ENCODE measurements at places on chromosomes 6 and 20. TPM values are rescaled to one million over a fixed set of nuclear protein-coding genes. Genes with fewer than 3 reads are reported as not detected.

Gene HLA-DQB1
- total RNA-seq, result not detected

Gene UNC93A
- not detected for total RNA-seq

Gene ESF1
- 14.0 TPM for total RNA-seq

Gene POPDC3
- 7.4 TPM for total RNA-seq

Gene C4B
- total RNA-seq, result 14.5 TPM

Gene VGLL2
- not detected for total RNA-seq

Gene DDX43
- total RNA-seq, result 0.25 TPM

Gene BIRC7
- not detected for total RNA-seq

Gene GABRR2
- total RNA-seq, result 0.25 TPM

Gene UBD
- total RNA-seq, result 0.25 TPM

Gene ADAT2
- 3.4 TPM for total RNA-seq

Gene RIPOR2
- total RNA-seq, result 21.4 TPM

Gene UNC5CL
- 0.25 TPM for total RNA-seq

Gene TULP1
- total RNA-seq, result under 0.01 TPM

Gene BEND6
- 14.5 TPM for total RNA-seq

Gene APMAP
- 55.3 TPM for total RNA-seq

Gene SLC22A23
- 30.2 TPM for total RNA-seq

Gene HDAC2
- 235 TPM for total RNA-seq

Gene KHDC1L
- 0.49 TPM for total RNA-seq

Gene HLA-F
- total RNA-seq, result 1.5 TPM

Gene SNAP91
- 86.1 TPM for total RNA-seq

Gene PDYN
- total RNA-seq, result 4.9 TPM

Gene SLC12A5
- total RNA-seq, result 17.2 TPM

Gene HLA-DPA1
- 0.49 TPM for total RNA-seq

Gene TSBP1
- not detected for total RNA-seq

Gene SEL1L2
- total RNA-seq, result under 0.01 TPM

Gene IPCEF1
- 10.1 TPM for total RNA-seq

Gene GFRA4
- total RNA-seq, result not detected

Gene DCBLD1
- 3.2 TPM for total RNA-seq

Gene PROKR2
- total RNA-seq, result 9.3 TPM

Gene NRSN1
- 28.8 TPM for total RNA-seq

Gene SRMS
- not detected for total RNA-seq
